Stimulated activated CD4-positive, alpha-beta T cell treated with anti-CD3 and anti-CD28 coated beads, TNF-alpha, amount 100 ng/mL, for 1 hour (primary cell): ENCODE measurements at places on chromosomes 12 and 14.

DNA sequence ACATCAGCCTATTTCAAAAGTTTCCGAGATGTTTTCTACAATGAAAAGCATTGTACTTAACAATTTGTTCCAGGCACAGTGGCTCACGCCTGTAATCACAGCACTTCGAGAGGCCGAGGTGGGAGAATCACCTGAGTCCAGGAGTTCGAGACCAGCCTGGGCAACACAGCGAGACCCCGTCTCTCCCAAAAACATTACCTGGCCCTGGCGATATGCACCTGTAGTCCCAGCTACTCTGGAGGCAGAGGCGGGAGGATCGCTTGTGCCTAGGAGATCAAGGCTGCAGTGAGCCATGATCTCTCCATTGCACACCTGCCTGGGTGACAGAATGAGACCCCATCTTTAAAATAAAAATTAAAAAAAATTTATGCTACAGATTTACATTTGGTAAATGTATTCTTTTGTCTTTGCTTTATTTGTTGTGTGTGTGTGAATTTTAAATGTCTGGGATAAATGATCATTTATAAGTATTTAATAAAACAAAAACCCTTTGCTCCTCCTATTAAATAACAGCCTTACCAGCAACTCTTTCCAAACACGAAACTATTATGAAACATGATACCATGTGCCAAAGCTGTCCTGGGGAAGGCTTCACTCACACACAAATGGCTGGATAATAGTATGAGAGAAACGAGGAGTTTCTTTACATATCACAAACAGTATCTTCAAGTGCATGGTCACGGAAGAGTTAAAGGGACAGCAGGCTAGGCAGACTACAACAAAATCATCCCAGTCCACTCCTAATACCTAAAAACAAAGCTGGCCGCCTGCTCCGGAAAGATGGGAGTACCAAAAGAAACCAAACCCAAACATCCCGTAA, 1.1 kb downstream of the ATXN3 start:
- DNase-seq, result no peak

DNA sequence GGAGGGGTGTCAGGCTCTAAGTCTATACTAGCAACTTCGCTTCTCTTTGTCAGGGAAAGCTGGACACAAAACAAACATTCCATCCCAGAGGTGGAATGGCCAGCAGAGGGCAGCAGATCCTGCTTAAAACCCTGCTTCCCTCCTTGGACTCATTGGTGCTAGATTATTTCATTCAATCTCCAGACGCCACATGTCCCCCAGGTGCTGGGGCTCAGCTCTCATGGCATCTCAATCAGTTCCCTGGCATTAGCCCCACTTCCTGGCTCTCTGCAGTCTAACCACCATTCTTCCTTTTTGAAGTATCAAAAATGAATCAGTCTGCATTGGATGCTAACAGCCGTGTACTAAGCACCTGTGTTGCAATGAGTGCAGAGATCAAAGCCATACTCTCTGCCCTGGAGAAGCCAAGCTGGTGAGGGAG, 8.1 kb upstream of the PPP1R1A start:
- DNase-seq, result no peak

DNA sequence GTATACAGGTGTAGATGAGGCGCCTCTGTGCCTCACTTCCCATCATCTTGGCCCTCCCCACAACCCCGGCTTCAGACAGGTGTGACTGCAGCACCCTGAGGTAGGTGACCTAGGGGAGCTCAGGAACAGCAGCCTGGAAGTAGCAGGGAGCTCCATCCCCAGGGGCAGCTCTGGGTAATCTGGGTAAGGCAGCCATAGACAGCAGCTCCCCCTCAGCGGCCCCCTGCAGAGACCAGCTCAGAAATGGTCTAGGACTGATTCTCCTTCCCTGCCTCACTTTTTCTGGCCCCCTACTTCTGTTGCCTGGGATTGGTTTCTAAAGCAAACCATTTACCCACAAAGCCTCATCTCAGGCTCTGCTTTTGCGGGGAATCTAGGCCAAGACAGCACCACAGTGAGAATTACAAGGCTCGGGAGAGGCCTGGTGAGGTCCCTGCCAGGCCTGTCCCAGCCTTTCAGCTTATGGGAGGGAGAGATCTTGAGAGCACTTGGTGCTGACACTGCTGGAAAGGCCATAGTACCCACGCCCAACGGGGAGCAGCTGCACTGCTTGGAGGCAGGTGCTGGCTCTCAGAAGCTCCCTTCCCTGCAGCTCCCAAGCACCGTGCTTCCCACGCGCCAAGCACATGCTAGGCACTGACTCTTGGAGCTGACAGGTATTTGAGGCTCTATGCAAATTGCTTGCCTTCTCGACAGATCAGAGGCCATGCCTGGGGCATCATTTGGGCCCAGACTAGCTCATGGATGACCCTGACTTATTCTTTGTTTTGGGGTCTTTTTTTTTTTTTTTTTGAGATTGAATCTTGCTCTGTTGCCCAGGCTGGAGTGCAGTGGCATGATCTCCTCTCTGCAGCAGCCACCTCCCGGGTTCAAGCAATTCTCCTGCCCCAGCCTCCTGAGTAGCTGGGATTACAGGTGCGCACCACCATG, 45.1 kb upstream of the TRAF3 start:
- DNase-seq, result no peak

DNA sequence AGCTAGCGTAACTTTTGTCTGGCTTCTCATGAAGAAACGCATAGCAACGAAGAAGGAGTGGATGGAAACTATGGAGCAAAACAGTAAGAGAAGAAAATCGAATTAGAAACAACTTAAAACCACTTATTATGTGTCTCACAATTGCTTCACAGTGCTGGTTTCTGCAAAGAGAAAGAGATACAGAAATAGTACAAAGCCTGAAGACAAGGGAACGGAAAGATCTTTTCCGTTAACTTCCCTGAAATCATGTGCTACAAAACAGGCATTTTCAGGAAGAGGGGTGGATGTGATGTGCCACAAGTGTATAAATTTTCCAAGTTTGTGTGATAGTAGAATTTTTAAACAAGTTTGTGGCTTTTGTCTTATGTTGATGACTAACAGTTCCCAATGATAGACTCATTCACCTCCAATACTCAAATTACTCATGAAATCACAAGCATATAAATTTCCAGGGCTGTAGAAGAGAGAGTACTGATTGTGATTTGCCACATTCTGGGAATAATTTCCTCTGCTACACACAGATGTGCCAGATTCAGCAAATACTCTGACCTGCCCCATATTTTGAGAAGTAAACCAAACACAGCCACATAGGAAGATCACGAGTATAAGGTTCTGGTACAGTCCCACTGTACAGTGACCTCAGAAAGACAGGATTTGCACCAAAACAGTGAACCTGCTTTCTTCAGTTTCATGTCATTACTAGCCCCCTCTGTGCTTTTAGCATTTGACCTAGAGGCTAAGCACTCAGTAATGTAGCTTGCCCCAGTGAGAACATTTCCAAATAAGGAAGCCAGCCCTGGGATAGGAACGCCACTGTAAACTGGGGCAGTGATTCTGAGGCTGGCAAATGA, 41.4 kb upstream of the PPFIA2 start:
- no peak for DNase-seq
